Activated T-helper 1 cell treated with anti-CD3 and anti-CD28 coated beads, Interleukin-12 subunit alpha, Interleukin-12 subunit beta, Interleukin-2, Interleukin-4 antibody, amounts not matched to agents 30 ng/mL and 10 ng/mL and 1 ng/mL, durations not matched to agents 14 hours and 24 hours and 36 hours (primary cell): ENCODE measurements at places on chromosomes 6 and 20. TPM values are rescaled to one million over a fixed set of nuclear protein-coding genes. Genes with fewer than 3 reads are reported as not detected.
A peak's percentile ranks its signal among the peaks of the same experiment; 100 is the strongest.

The ENPP5 gene
- not detected in 2 replicates for total RNA-seq

The ZNF831 gene
- 3.4 and 3.6 TPM in 2 replicates for total RNA-seq

The MCCD1 gene
- not detected in 2 replicates for total RNA-seq

The SIRPD gene
- not detected in 2 replicates for total RNA-seq

The BMP7 gene
- total RNA-seq: 0.12 and 0.21 TPM in 2 replicates

The RNF182 gene
- not detected in 2 replicates for total RNA-seq

The NOP56 gene
- total RNA-seq: 863 and 897 TPM in 2 replicates

The DDR1 gene
- 21.4 and 24.8 TPM in 2 replicates for total RNA-seq

DNA sequence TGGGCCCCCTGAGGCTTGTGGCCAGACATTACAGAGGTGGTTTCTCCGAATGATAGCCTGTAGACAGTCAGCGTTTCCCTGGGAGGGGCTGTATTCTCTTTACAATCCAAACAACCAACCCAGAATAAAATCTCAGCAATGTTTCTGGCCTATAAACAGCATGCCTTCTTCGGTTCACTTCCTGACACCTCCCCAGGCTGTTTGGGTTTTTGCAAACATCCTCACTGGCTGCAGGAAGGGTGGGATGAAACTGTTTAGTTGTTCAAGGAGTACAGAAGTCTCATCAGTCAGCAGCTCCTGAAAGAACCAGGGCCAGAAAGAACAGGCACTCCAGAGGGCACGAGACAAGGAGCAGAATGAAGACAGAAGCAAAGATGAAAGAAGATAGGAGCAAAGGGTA is 350.0 kb downstream of the QKI start:
- peaks cover 4% of the 10 kb centered on the region for H3K27me3 ChIP-seq
- no peak for DNase-seq
- no peaks in the 10 kb centered on the region for H3K36me3 ChIP-seq
- H3K4me3 ChIP-seq: no peak overlapping the region

DNA sequence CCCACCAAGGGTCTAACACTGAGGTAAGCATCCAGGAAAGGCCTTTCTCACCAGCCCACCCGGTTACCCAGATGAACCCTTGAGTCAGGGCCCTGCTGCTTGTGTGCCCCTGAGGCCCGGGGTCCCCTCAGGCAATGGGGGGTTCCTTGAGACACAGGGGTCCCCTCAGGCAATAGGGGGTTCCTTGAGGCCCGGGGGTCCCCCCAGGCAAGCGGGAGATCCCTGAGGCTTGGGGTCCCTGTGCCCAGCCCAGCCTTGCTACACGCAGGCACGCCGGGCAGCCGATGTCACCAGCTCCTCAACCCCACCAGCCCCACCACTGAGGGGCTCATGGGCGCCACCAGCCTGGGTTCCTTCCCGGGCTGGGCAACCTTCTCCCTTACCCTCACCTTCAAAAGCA is 247.2 kb downstream of the TTLL2 start:
- H3K27me3 ChIP-seq: no peaks in the 10 kb centered on the region
- H3K4me1 ChIP-seq: no peaks in the 10 kb centered on the region
- no peaks in the 10 kb centered on the region for H3K36me3 ChIP-seq
- DNase-seq: no peak
- no peak overlapping the region for H3K4me3 ChIP-seq

- peaks cover 11% of the 10 kb centered on the region for H3K4me1 ChIP-seq
- H3K4me3 ChIP-seq: no peak overlapping the region
- H3K27me3 ChIP-seq: no peaks in the 10 kb centered on the region
- no peak for DNase-seq
- H3K27ac ChIP-seq: no peak overlapping the region
- peaks cover 9% of the 10 kb centered on the region for H3K36me3 ChIP-seq
Measured at GRCh38 chr6:161188547-161189465, 85.1 kb downstream of the AGPAT4 start.

DNA sequence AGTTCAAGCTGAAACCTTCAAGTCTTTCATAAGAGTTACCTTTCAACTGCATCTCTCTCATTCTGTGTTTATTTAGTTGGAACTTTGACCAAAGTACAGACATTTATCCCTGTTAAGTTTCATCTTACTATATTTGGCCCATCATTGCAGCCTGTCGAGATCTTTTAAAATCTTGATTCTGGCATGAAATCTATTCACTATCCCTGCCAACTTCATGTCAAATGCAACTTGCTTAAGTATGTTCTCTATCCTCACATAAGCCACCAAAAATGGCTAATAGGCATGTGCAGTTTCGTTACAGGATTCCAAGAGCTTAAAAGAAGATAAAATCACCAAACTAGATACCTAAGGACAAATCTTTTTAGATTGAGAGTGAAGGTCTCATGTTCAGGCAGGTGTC is 117.5 kb upstream of the KCNQ5 start:
- H3K36me3 ChIP-seq: no peaks in the 10 kb centered on the region
- no peaks in the 10 kb centered on the region for H3K4me1 ChIP-seq
- no peak for DNase-seq
- no peak overlapping the region for H3K4me3 ChIP-seq
- H3K27me3 ChIP-seq: peaks cover 6% of the 10 kb centered on the region

GRCh38 chr20:13840093-13840465 is 55.3 kb downstream of the NDUFAF5 start:
- H3K4me3 ChIP-seq: no peak overlapping the region
- no peaks in the 10 kb centered on the region for H3K36me3 ChIP-seq
- peaks cover 5% of the 10 kb centered on the region for H3K27me3 ChIP-seq
- no peak for DNase-seq
- no peak overlapping the region for H3K27ac ChIP-seq

DNA sequence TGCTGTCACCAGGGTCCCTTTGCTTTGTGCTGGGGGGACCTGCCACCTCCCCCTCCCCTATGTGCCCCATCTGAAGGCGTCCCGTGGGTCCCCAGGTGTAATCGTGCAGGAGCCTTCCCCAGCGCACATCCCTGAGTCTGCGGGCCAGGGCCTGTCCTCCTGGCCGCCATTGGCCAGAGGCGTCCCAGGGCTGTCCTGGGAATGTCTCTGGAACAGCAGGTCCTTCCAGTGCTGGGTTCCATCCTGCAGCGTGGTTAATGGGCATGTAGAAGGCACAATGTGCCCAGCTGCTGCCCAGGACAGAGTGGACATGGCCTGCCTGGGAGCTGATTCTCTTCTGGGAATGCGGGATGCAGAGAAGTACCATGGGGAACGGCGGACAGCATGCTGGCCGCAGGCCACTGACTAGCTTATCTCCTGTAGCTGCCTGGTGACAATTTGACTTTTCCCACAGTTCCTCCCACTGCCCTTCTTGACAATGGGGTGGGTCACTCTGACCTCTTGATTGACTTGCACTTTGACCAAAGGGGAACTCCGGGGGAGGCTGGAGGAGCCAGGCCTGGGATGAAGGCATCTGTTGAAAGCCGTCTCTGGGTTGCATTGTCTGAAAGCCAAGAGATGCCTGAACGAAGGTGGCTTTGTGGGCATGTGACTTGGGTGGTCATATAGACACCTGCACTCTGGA is 64.0 kb downstream of the CTCFL start:
- no peak overlapping the region for H3K4me3 ChIP-seq
- H3K27ac ChIP-seq: no peak overlapping the region
- H3K27me3 ChIP-seq: peaks cover 9% of the 10 kb centered on the region
- no peak for DNase-seq
- H3K4me1 ChIP-seq: no peaks in the 10 kb centered on the region

DNA sequence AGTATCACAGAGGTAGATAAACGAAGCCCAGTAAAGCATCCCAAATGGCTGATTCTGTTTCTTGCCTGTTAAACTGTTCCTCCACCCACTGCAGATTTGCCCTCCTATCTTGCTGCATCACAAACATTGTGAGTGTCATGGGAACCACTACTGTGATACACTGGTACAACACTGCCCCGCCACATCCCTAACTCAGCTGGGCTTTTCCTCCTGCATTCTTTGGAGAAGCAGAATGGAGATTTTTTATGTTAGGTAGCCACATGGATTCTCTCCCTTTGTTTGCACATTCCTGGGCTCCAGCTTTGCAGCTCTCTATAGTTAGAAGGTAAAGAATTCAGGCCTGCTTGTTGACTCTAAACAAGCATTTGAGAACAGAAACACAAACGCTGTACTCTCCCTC is 234.1 kb downstream of the TMEM242 start:
- DNase-seq: no peak
- no peak overlapping the region for H3K4me3 ChIP-seq

GRCh38 chr6:72363844-72364740 is 257.8 kb upstream of the KCNQ5 start:
- H3K27ac ChIP-seq: no peak overlapping the region
- peaks cover 5% of the 10 kb centered on the region for H3K27me3 ChIP-seq
- no peaks in the 10 kb centered on the region for H3K36me3 ChIP-seq
- no peak for DNase-seq
- no peak overlapping the region for H3K4me3 ChIP-seq

- no peak overlapping the region for H3K27ac ChIP-seq
- peaks cover 13% of the 10 kb centered on the region for H3K27me3 ChIP-seq
- DNase-seq: no peak
- peaks cover 3% of the 10 kb centered on the region for H3K36me3 ChIP-seq
Measured at GRCh38 chr6:704046-704445, 11.1 kb upstream of the EXOC2 start.

DNA sequence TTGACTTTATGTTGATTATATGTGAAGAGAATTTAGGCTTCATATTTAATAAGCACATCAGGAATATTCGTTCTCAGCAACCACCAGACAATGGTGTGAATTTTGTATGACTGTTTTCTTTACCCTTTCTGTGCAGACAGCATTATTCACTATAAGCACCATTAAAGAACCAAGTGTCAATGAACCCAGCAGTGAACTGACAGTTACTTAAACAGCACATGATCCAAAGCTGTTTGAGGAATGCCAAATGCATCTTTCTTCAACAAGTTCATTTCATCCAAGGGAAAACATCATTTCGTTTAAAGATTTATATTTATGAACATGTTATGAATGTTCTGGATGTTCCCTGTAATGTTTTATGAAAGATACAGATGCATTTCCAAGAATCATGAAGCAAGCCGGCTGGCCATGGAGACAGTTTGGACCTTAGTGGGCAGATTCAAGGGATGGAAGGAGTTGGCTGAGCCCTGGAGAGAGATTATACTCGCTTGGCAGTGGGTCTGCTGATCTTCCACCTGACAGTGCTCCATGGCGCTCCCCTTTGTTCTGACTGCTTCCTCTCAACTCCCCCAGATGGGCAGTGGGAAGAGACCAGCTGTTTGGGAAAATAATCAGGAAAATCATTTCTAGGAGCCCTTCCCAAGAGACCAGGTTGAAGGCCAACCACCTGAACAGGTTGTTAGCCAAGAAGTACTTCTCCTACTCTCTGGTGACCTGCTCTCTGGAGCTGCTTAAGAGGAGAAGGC is 326.0 kb upstream of the RSPO3 start:
- H3K4me3 ChIP-seq: no peak overlapping the region
- H3K27me3 ChIP-seq: no peaks in the 10 kb centered on the region
- H3K4me1 ChIP-seq: no peaks in the 10 kb centered on the region
- no peak for DNase-seq
- H3K36me3 ChIP-seq: no peaks in the 10 kb centered on the region
- no peak overlapping the region for H3K27ac ChIP-seq

DNA sequence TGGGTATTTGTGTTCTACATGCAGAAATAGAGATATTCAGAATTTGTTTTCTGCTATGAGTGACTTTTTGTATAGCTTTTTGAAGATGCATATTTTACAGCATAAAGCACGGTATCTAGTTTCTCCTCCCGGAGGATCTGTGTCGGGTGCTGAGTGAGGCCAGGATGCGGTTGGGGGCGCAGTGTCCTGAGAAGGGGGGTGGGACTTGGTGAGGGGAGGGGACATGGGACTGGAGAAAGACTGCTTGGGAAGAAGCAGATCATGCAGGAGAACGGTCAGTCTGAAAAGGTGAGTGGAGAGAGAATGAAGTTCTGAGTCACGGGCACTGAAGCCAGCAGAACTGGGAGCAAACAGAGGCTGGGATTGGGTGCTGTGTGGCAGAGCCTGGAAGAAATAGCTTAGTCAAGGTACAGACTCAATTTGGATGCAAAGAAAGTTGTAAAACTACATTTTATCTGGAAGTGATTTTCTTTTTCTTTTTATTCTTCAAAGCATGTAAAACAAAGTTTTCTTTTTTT is 44.0 kb downstream of the STX11 start:
- peaks cover 20% of the 10 kb centered on the region for H3K36me3 ChIP-seq
- no peak overlapping the region for H3K27ac ChIP-seq
- H3K27me3 ChIP-seq: no peaks in the 10 kb centered on the region
- H3K4me1 ChIP-seq: peaks cover 4% of the 10 kb centered on the region

DNA sequence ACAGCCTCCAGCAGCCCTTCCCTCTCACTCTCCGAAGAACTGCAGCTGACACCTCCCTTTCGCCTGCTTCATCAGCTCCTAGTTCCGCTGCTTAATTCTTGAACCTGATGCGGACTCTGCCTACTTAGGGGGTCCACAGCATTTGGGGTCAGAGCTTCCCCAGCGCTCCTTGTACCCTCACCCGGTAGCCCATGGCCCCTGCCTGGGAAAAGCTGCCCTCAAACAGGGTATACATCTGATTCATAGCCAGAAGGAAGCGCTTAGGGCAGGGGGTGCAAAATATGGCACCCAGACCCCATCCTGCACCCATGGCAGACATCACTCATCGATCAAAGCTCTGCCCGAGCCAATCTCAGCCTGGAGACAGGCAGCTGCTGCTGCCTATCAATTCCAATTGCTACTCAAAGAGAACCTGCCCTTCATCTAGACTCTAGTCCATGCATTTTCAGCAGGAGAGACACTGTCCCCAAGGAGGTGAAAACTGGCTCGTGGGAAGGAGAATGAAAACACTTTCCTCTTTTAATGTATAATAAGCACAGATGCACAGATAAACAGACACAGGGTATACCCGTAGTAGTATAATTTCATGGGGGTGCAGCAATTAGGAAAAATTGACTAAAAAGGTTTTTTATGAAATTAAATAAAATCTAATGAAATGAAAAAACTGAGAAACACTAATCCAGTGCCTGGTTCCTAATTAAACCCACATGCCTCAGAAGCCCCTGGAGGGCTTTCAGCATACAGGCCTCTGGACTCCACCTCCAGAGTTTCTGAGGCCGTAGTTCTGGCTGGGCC is 194.8 kb downstream of the PREX1 start:
- H3K4me3 ChIP-seq: no peak overlapping the region
- H3K4me1 ChIP-seq: peaks cover 11% of the 10 kb centered on the region
- H3K27me3 ChIP-seq: no peaks in the 10 kb centered on the region
- peaks cover 35% of the 10 kb centered on the region for H3K36me3 ChIP-seq

DNA sequence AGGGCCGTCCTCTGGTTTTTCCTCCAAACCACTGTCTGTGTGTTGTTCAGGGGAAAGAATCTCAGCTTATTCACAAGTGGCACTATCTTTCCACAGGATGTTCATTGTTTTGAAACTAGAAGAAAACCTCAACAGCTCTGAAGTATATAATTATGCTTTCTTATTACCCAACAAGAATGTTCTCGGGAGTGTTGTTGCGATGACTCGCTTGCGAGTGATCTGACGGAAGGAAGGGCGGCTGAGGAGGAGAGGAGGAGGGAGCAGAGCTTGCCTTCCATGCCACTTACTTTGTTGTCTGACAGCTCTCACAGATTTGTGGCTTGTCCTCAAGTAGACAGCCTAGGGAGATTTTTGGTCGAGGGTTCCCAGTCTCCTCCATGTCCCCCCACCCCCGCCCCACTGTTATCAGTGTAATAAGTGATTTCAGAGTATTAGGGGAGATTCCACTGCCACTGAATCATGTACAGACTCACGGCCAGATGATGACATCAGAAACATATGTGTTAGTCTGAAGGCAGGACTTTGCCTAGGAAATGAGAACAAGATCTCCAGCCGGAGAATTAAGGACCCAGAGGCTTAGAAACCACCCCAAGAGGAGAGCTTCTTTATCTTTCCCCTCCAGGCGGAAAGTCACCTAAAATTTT is 80.7 kb upstream of the CCN6 start:
- peak; percentile 47 for DNase-seq
- H3K4me1 ChIP-seq: peaks cover 55% of the 10 kb centered on the region
- H3K4me3 ChIP-seq: peak overlapping the region; percentile 53
- peak overlapping the region; percentile 87 for H3K27ac ChIP-seq
- H3K36me3 ChIP-seq: peaks cover 5% of the 10 kb centered on the region
- no peaks in the 10 kb centered on the region for H3K27me3 ChIP-seq
